CD4-positive, alpha-beta T cell treated with Interleukin-6 for 4 hours (primary cell): ENCODE measurements at places on chromosomes 5 and 9.
A peak's percentile ranks its signal among the peaks of the same experiment; 100 is the strongest.

- no peak for DNase-seq
These were observed 48.3 kb upstream of the EGFL7 start for GRCh38 chr9:136614372-136614922.

- DNase-seq, result no peak
These were observed 115.4 kb downstream of the EGFLAM start for GRCh38 chr5:38373743-38374142.

DNA sequence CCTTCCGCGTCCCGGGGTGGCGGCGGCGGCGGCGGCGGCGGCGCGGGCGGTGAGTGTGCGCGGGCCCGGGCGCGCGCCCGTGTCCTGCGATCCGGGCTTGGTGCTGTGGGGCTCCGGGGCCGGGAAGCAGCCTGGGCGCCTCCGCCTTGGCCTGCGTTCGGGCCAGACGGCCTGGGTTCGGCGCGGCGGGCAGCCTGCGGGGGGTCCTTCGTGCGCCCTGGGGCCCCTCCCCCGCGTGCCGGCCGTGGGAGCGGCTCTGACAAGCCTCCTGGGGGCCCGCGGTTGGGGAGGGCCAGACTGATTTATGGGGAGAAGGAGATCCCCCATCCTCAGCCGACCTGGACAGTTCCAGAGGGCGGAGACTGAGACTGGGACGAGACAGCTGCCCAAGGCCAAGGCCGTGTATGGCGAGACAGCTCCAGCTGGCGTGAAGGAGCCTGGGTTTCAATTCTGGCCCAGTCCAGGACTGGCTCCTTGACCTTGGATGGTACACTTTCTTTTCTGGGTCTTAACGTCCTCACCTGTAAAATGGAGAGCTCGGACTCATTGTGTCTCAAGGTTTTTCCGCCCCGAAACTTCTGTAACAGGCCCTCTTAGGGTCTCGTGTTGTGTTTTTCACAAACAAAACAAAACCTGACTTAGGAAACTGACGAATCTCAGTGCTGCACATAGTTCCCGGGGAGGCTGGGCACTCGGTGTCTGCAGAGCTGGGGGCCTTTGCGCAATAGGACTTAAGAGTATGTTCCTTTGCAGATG lies 603 bp downstream of the TMEM268 start:
- peak; percentile 69 for DNase-seq

- no peak for DNase-seq
These were observed 48.8 kb downstream of the TRPM3 start for GRCh38 chr9:71072587-71072986.

GRCh38 chr9:87876708-87877107 lies 6.0 kb upstream of the SPATA31E1 start:
- DNase-seq, result no peak
